ENCODE measurements at places on chromosomes 13 and 19.

- DNase-seq = no peak
These were observed 139.8 kb downstream of the SLITRK5 start for GRCh38 chr13:87810920-87811344.

- no peak for DNase-seq
These were observed 4.7 kb downstream of the TINCR start for GRCh38 chr19:5563008-5563431.

- DNase-seq = no peak
These were observed 575.2 kb downstream of the DACH1 start for GRCh38 chr13:71291842-71292146.

DNA sequence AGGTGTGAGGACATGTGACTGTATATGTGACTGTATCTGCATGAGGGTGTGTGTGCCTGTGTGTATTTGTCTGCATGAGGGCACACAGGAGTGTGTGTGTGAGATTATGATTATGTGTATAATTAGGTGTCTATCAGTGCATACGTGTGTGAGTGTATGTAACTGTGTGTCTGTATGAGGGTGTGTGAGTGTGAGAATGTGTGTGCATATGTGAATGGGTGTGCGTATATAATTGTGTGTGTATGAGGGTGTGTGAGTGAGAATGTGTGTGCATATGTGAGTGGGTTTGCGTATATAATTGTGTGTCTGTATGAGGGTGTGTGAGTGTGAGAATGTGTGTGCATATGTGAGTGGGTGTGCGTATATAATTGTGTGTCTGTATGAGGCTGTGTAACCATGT lies 3.0 kb upstream of the ACSBG2 start:
- no peak for DNase-seq

- DNase-seq = no peak
These were observed 43.3 kb downstream of the TNFSF11 start for GRCh38 chr13:42617221-42617620.

DNA sequence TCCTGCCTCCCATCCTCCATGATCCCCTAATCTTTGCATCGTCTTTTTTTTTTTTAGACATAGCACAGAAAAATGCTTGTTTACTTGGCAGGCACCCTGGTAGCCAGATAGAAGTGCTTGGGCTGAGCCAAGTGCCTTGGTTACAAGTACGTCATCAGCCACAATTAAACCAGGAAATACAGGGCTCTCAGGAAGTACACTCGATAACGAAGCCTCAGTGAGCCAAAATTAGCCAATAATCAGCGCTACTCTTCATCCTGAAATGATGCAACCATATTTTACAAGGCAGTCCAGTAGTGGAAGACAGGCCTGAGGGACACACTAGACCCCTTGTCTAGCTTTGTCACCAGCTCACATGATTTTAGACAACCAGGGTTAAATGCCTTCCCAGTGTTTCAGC lies 194.0 kb upstream of the NBEA start:
- DNase-seq = no peak

Measured in T-helper 2 cell (primary cell).